ENCODE measurements at places on chromosomes 2 and 18. TPM values are rescaled to one million over a fixed set of nuclear protein-coding genes. Genes with fewer than 3 reads are reported as not detected.
A peak's percentile ranks its signal among the peaks of the same experiment; 100 is the strongest.

DNA sequence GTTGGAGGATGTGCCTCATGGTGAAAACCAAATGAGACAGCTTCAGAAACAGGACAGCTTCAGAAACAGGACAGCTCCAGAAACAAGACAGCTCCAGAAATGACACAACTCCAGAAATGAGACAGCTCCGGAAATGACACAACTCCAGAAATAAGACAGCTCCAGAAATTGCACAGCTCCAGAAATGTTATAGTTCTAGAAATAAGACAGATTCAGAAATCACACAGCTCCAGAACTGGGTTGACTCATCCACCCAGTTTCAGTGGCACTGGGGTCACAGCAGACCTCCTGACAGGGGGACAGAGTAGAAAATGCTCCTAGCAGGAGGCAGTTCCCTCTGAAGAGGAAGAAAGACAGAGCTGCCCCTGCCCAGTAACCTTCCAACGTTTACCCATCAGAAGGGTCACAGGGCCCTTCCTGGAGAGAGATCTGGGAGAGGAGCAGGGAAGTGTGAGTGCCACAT, 26.9 kb upstream of the COL6A3 start:
- peak overlapping the region; percentile 42 for H3K27ac ChIP-seq
- peaks cover 4% of the 10 kb centered on the region for H3K4me1 ChIP-seq
- H3K4me3 ChIP-seq = no peak overlapping the region

- H3K4me3 ChIP-seq = no peak overlapping the region
- no peak for DNase-seq
- H3K27ac ChIP-seq = no peak overlapping the region
- H3K4me1 ChIP-seq = no peaks in the 10 kb centered on the region
- no peaks in the 10 kb centered on the region for H3K27me3 ChIP-seq
Measured at GRCh38 chr2:228344531-228344930, 163.0 kb upstream of the SPHKAP start.

DNA sequence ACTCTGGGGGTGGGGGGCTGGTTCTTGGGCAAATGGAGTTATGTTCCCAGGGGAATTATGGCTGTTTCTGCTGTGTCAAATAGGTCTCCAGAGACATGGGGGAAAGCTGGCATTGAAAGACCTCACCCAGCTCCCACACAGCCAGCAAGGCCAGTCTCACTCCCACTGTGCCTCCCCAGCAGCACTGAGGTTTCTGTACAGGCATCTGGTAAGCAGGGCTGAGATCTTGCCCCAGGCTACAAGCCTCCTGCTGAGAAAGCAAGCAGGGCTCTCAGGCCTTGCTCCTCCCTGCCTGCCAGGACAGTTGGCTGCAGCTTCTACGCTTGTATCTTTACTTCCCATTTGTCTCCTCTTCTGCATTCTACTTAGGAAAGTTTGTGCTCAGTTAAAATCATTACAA, 50.5 kb upstream of the FHOD3 start:
- H3K36me3 ChIP-seq = no peaks in the 10 kb centered on the region
- no peak overlapping the region for H3K4me3 ChIP-seq
- H3K27me3 ChIP-seq = no peaks in the 10 kb centered on the region
- H3K27ac ChIP-seq = no peak overlapping the region
- DNase-seq = no peak

- no peak for DNase-seq
- H3K4me1 ChIP-seq = no peaks in the 10 kb centered on the region
- H3K4me3 ChIP-seq = no peak overlapping the region
- H3K27me3 ChIP-seq = no peaks in the 10 kb centered on the region
- no peaks in the 10 kb centered on the region for H3K36me3 ChIP-seq
Measured at GRCh38 chr2:8125741-8126711, 555.8 kb upstream of the ID2 start.

- no peak overlapping the region for H3K27ac ChIP-seq
- H3K27me3 ChIP-seq = no peaks in the 10 kb centered on the region
- no peaks in the 10 kb centered on the region for H3K36me3 ChIP-seq
- peaks cover 16% of the 10 kb centered on the region for H3K4me1 ChIP-seq
Measured at GRCh38 chr2:240993446-240994170, 4.8 kb upstream of the SNED1 start.

IL37 gene
- not detected for total RNA-seq

CHRND gene
- not detected for total RNA-seq

All from sigmoid colon (tissue), 7 donors.